ENCODE measurements at places on chromosomes 3 and 15.

- no peak for DNase-seq
Observed at GRCh38 chr3:132628157-132628556, 31.1 kb downstream of the ACKR4 start.

DNA sequence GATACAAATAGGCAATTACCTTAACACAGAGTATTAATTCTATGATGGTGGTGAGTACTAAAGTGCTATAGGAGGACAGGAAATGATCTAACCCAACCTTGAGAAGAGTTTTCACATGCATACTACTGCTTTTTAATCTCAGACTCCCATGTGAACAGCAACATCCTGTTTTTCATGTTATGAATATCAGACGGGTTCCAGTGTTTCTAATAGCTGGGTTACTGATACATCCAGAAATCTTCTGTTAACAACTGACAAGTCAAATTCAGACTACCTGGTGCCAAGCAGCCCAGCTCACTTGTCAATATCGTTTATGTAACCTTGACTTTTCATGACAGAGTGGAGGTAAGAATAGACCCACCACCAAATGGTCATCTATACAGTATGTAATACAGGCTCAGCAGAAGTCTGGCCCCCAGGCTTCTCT is 220.2 kb upstream of the COL8A1 start:
- DNase-seq: no peak

- DNase-seq: no peak
Observed at GRCh38 chr15:78420766-78421165, 17.2 kb upstream of the IREB2 start.

- no peak for DNase-seq
Observed at GRCh38 chr3:165523801-165524200, 313.4 kb downstream of the BCHE start.

- DNase-seq: no peak
Observed at GRCh38 chr3:127613406-127613805, 15.2 kb downstream of the MCM2 start.

DNA sequence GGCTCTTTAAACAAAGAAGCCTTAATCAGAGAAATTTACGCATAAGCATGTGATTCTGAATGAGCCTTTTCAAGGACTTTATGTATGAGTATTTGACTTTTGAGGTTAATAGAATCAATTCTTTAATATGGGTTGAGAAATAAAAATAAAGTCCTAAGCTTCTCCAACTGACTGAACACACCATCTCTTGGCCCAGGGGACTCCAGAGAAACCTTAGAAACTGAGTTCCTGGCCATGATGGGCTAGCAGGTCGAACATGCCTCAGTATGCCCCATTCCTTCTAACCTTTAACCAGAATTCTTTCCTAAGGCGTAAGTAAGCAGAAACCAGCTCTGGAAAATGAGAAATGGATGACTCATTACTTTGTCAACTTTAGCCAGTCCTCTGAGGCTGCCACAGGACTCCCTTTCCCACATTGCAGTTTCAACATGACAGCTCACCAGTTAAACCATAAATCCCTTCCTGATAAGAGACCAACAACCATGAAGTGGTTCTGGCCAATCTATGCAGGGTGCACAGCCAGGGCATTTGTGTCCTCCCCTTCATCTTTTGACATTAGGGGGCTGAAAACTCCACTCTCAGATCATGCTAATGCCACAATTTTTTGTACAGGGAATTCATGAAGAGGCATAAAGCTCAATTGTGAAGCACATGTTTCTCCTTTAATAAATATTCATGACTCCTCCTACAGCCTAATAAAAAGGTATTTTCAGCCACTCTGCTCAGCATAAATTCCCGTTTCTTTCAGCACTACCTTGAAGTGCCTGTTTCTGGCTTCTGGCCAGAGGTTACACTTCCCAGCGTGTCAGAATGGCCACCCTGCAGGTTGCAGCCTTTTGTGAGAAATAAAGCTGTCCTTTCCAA is 33.3 kb downstream of the TM4SF18 start:
- DNase-seq: peak; percentile 19

DNA sequence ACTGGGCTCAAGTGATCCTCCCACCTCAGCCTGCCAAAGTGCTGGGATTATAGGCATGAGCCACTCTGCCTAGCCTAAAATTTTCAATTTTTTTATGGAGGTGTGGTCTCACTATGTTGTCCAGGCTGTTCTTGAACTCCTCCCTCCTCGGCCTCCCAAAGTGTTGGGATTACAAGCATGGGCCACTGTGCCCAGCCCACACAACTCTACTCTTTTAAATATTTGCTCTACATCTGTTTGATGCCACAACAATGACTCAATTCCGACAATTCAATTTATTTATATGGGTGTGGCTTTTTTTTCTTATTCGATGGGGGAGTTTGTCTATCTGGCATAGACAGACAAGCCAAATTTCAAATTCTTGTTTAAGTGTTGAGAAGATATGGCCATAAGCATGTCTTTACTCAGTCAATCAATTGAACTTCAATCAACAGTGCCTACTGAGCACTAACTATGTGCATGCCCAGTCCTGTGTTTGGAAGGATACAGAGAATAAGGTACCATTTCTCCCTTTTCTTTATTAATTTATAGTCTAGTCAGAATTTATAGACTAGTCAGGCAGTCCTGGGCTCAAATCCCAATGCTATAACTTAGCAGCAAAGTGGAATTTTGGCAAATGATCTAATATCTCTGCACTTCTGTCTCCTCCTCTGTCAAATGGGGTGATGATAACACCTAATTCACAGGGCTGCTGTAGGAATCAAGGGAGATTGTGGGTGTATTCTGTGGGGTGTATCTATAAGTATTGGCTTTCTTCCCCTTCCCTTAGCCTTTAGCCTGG is 54.6 kb upstream of the PIAS1 start:
- DNase-seq: no peak

DNA sequence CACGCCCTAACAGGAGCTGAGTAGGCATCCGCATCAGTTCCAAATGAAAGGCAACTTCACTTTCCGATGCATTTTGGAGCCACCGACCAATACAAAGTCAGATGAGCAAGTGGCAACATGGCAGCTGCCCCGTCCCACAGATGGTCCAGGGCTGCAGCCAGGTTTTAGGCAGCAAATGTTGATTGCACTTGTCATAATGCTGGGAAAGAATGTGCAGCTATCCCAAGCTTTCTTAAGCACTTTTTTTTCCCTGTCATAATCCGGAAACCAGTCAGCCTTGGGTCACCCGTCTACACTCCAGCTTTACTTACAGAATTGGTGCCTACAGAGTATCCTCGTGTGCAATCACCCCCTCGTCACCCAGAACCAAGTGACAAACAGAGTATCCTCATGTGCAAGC is 147.7 kb downstream of the CHSY1 start:
- DNase-seq: no peak

GRCh38 chr3:135889443-135889842 is 76.1 kb upstream of the PPP2R3A start:
- no peak for DNase-seq

- no peak for DNase-seq
Observed at GRCh38 chr3:57069503-57069902, 9.0 kb downstream of the SPATA12 start.

GRCh38 chr3:113054552-113054951 is 63.8 kb downstream of the GTPBP8 start:
- no peak for DNase-seq

GRCh38 chr3:141915016-141915415 is 38.6 kb downstream of the ATP1B3 start:
- no peak for DNase-seq

DNA sequence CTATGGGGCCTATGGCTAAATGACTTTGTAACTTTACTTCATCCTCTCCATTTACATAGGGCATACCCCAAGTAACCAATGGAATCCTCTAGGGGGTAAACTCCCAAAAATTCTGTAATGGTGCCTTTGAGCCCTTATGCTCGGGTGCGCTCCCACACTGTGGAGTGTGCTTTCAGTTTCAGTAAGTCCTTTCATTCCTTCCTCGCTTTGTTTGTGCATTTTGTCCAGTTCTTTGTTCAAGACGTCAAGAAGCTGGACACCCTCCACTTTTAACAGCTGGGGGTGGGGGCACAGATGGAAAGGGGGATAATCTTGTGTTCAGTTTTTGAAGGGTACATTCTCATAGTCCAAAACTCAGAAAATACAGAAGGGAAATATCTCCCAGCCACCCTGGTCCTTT is 84.4 kb upstream of the C2CD4B start:
- no peak for DNase-seq

DNA sequence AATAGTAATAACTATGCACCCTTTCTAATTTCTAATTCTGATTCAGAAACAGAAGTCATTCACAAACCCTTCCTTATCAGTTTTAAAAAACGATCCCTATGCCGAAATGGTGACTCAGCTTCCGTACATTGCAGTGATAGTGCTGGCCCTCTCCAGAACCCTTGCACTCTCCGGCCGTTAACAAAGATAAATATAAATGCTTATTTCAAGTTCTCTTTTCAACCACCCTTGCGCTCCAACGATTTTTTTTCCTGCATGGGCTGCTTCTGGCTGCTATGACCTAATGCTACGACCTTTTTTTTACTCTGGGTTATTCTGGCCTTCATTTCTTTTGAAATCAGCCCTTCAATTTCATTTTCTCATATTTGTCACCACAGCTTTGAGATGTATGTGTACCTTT is 646.2 kb downstream of the NTRK3 start:
- no peak for DNase-seq

DNA sequence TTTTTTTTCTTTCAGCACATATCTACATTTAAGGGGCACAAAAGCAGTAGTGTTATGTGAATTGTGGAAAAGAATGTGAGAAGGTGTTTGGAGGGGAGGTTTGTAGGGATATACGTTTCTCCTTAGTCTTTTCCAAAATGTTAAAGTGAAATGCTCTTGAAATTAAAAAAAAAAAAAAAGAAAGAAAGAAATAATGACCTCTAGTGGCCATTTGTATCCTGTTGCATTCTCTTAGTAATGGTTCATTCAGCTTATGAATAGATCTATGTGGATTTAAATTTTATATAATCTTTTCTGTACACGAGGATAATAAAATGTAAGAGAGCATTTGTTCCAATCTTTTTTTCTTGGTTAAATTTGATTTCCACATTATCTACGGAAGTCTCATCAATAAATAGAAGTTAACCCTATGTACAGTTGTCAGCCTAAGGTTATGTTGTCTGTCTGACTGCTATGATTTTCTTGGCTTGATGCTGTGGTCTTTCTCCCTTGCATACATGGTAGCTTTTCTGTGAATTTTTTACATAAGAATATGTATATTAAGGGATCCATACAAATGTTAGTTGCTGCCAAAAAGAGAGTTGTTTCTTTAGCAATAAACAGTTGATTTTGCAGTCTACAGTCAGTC is 1.7 kb downstream of the P2RY13 start:
- no peak for DNase-seq

DNA sequence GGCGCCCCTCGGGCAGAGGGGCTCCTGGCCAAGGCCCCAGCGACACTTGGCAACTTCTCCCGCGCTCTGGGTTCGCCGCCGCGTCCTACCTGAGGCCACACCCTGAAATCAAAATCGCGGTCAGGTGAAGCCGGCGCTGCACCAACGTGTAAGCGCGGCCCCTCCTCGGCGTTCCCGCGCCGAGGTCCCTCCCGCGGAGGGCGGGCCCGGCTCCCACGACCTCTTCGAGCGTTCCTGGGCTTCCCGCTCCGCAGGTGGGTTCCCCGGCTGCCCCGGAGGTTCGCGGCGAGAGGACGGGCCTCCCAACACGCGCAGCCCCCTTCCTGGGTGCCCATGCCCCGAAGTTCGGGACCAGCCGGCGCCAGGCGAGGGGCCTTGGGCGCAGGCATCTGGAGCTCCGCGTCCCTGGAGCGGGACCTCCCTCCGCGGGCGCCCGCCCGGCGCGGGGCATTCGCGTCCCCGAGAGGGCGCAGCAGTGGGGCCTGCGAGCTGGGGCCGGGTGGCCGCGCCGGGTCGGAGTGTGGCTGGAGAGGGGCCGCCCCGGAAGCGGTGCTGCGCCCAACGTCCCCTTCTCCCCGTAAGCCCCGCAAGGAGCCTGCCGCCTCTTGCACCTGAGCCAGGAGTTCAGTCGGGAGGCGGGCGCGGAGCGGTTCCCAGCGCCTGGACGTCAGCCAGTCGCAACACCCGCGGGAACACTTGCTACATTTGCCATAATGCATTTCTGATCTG is 13.7 kb downstream of the PAK6 start:
- no peak for DNase-seq

DNA sequence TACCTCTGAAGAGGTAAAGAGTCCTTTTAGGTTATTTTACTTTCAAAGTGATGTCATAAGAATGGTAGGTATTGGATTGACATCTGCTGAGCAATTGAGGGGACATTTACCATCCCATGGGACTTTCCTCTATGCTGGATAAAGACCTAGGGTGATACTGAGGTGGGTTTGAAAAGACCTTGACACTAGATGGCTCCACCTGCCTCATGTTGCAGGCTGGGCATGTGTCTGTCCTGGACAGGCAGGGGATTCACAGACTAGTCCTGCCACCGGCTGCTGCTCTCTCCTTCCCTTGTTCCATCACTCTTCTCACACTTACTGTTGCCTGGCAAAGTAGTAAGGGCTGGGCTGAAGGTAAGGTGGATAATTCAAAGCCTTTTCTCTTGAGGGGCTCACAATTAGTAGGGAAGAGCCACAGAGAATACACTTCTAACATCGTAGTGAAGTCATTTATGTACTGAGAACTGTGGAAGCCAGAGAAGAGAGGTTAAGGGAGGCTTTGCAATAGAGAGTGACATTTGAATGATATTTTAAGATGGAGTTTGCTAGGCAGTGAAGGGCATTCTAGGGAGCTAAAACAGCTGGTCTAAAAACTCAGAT is 27.7 kb downstream of the TRAK1 start:
- no peak for DNase-seq

DNA sequence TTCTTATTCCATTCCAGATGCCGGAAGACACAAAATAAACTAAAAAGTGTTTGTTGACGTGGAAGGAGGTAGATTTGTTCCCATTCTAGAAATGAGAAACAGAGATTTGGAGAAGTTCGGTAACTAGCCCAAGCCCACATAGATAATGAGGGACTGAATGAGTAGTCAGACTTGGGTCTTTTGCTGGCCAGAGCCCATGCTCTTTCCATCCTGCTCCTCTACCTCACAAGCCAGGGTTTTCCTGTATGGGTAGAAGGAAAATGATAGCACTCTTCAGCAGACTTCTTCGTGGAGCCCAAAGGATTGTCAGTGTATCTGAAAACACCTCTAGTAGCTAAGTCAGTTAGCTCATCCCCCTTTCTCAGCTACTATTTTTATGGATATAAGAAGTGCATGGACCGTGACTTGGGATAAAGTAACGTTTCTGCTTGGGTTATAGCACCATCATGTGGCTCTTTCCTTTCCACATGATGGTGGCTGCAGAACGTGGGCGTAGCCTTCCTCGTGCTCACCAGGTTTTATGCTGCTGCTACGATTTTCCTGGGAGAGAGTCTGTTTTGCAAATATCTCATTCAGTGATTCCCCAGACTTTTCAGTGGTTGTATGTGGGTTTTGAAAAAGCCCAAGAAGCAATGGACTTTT is 84.6 kb downstream of the DGKG start:
- DNase-seq: peak; percentile 39
